Liver (tissue), 10 donors: ENCODE measurements at places on chromosomes 5 and 9.

GRCh38 chr5:74903165-74903787, 37.1 kb upstream of the FAM169A start:
- DNase-seq: peak; percentile 50

GRCh38 chr9:131320031-131320685, 30.6 kb downstream of the PLPP7 start:
- DNase-seq: no peak

DNA sequence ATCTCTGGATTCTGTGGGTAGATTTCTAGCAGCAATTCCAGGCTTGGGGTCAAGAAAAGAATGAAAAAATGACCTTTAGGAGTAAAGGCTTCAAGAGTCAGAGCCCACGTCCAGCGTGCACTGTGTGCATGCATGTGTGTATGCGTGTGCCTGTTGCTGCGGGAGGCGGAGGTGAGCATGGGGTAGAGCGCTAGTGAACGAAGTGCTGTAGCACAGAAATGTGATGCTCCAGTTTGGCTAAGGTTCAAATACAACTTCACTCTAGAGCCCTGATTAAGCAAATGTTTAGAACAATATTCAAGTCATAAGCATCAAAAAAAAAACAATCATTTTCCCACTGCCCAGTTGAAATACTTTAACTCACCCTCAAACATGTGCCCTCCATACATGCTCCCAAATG, 403.9 kb downstream of the ZNF608 start:
- no peak for DNase-seq

- no peak for DNase-seq
Measured at GRCh38 chr9:479304-479970, 264.8 kb downstream of the DOCK8 start.

- no peak for DNase-seq
Measured at GRCh38 chr5:147750065-147750464, 32.5 kb downstream of the JAKMIP2 start.

GRCh38 chr5:16953729-16954128, 17.6 kb upstream of the MYO10 start:
- no peak for DNase-seq

DNA sequence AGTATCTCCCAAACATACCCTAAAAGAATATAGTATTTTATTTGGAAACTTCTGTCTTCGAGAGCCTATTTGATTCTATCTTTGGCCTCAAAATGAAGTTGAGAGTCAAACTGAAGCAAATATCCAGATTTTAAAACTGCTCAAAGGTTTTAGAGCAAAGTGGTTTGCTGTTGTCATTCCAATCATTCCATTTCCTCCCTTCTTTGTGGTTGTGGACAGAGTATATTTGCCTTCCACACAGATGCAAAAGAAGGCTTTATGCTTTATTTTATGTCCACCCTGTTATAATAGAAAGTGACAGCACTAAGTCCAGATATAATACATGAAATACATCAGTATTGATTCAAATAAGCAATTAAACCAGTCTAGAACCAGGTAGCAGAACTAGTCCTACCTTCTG, 12.4 kb downstream of the GZMK start:
- DNase-seq: no peak

GRCh38 chr5:2888520-2889060, 137.1 kb upstream of the IRX2 start:
- no peak for DNase-seq

DNA sequence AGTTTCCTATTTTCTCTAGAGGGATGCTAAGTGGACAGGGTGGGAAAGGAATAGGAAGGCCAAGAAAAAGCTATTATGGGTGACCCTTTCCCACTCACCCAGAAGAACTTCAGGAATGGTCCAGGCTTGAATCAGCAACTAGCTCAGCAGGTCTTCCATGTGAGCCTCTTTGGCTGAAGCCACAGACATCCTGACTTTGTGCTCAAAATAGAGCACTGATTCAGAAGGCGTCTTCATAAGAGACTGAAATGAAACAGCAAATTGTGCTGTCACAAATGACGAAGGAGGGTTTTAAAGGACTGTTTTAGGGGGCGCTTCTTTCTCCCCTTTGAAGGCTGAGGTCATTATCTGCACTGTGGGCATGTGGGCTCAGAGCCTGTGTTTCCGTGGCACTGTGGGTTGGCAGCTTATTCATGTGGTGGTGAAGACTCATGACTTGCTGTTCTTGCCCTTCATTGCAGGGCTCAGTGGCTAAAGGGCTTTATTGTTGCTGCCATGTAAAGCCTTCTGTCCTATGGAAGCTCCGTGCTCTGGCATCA, 65.8 kb upstream of the NFIL3 start:
- DNase-seq: no peak

GRCh38 chr5:116759860-116760640, 185.4 kb upstream of the SEMA6A start:
- DNase-seq: no peak

GRCh38 chr5:36397901-36398536, 96.3 kb upstream of the RANBP3L start:
- DNase-seq: no peak

GRCh38 chr5:154475591-154476353, 2.3 kb downstream of the HAND1 start:
- no peak for DNase-seq

GRCh38 chr9:124784509-124784908, 7.6 kb downstream of the OLFML2A start:
- no peak for DNase-seq

GRCh38 chr5:125175348-125176004, 429.0 kb upstream of the ZNF608 start:
- DNase-seq: no peak

- DNase-seq: no peak
Measured at GRCh38 chr5:141757402-141757801, 75.4 kb upstream of the ARAP3 start.

- DNase-seq: no peak
Measured at GRCh38 chr5:62287237-62287636, 18.8 kb upstream of the KIF2A start.

DNA sequence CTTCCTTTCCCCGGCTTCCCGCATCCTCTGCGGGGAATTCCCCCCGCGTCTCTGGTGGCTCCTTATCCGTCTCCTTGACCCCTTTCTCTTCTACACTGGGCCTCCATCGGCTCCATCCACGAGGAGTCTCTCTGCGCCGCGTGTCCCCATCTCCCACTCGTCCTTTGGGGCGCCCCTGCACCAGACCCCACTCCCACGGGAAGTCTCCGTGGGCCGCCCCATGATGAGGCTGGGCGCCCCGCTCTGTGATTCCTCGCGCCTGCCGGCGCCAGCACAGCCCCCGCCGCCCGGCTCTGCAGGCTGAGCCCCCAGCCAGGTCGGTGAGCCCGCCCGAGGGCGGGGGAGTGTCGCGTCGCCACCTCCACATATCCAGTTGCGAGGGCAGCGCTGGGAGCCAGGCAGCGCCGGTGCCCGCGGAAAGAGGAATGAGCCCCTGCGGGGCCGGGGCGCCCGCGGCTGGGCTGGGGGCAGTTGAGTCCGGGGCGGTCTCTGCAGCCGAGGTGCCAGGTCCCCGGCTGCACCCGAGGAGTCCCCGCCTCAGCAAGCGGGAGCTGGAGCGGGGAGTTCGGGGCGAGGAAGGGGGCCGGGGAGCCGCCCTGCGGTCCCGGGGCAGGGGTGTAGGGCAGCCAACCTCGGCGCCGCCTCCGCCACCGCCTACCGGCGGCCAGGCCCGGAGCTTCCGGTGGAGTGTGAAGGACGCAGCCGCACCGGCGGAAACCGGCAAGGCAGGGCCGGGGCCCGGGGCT, 2.1 kb upstream of the TRAF1 start:
- DNase-seq: peak; percentile 65

GRCh38 chr5:94009161-94009560, 267.8 kb upstream of the POU5F2 start:
- no peak for DNase-seq

GRCh38 chr9:134431095-134431494, 104.8 kb downstream of the RXRA start:
- no peak for DNase-seq

- DNase-seq: peak; percentile 79
Measured at GRCh38 chr9:122810306-122810946, 10.5 kb downstream of the OR1K1 start.

DNA sequence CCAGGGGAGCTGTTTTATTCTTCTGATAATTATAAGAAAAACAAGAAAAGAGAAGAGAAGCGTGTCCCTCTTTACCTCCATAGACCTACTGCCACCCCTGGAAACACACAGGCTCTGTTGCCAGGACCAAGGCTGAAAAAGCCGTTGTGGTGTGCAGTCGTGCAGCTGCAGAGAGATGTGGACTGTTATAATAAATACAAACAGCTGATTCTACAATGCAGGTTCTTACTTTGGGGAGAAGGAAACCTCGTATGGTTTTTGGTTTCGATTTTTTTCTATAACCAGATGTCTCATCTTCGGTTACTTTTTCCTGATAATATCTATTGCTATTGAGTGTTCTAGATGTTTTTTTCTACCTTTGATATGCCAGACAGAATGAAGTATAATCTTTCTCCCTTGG, 28.1 kb downstream of the FYB1 start:
- DNase-seq: no peak
